ENCODE measurements at places on chromosomes 2 and 18.

- H3K36me3 ChIP-seq, result no peaks in the 10 kb centered on the region
- H3K27ac ChIP-seq, result no peak overlapping the region
- no peaks in the 10 kb centered on the region for H3K27me3 ChIP-seq
- H3K4me3 ChIP-seq, result no peak overlapping the region
- DNase-seq, result no peak
Observed at GRCh38 chr2:209499069-209499468, 75.2 kb downstream of the MAP2 start.

GRCh38 chr18:31860488-31860887 is 82.4 kb downstream of the TRAPPC8 start:
- no peak overlapping the region for H3K4me3 ChIP-seq
- no peaks in the 10 kb centered on the region for H3K36me3 ChIP-seq
- H3K4me1 ChIP-seq, result no peaks in the 10 kb centered on the region
- no peak for DNase-seq
- H3K27ac ChIP-seq, result no peak overlapping the region

GRCh38 chr2:210541290-210541902 is 15.0 kb upstream of the CPS1 start:
- no peak overlapping the region for H3K27ac ChIP-seq
- H3K4me1 ChIP-seq, result no peaks in the 10 kb centered on the region
- H3K27me3 ChIP-seq, result no peaks in the 10 kb centered on the region
- no peak for DNase-seq

GRCh38 chr2:64593035-64593655 is 60.6 kb downstream of the SERTAD2 start:
- no peaks in the 10 kb centered on the region for H3K36me3 ChIP-seq
- H3K27me3 ChIP-seq, result no peaks in the 10 kb centered on the region
- H3K27ac ChIP-seq, result no peak overlapping the region
- DNase-seq, result no peak

DNA sequence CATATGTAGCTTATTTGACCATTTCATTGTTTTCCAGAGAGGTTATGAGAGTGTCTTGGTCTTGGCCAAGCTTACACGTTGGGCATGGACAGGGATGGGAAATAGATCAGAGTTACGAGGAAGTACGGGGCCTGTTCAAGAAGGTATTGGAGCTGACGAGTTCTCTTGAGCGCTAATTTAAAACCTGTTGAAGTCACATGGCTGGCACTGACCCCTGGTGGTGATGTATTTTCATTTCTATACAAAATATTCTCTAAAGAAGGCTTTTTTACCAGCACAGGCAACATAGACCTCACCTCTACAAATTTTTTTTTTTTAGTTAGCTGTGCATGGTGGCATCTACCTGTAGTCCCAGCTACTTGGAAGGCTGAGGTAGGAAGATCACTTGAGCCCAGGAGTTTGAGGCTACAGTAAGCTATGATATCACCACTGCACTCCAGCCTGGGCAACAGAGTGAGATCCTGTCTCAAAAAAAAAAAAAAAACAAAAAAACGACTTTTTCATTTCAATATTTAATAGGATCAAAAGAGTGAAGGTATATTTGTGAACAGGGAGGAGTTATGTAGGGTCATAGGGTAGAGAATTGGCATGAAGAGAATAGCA is 19.6 kb downstream of the UGP2 start:
- no peak overlapping the region for H3K4me3 ChIP-seq
- H3K27me3 ChIP-seq, result no peaks in the 10 kb centered on the region
- DNase-seq, result no peak
- no peaks in the 10 kb centered on the region for H3K4me1 ChIP-seq
- H3K36me3 ChIP-seq, result peaks cover 16% of the 10 kb centered on the region

DNA sequence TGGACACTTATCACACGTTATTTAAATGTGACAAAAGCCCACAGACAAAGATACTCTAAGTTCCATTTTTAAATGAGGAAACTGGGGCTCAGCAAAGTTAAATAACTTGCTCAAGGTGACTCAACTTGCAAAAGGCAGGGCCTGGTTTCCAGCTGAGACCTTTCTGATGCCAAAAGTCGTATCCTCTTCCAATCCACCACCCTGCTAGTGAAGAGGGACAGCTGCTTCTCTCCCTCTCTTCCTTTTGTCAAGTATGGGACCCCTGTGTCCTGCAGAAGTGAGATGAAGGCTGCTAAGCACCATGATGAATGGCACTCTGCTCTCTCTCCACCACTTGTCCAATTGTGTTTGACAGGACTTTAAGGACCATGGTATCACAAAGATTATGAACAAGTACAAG is 140.9 kb downstream of the DYM start:
- H3K27ac ChIP-seq, result no peak overlapping the region
- no peak overlapping the region for H3K4me3 ChIP-seq
- DNase-seq, result peak; percentile 31
- no peaks in the 10 kb centered on the region for H3K27me3 ChIP-seq
- no peaks in the 10 kb centered on the region for H3K4me1 ChIP-seq

- no peaks in the 10 kb centered on the region for H3K4me1 ChIP-seq
- no peaks in the 10 kb centered on the region for H3K36me3 ChIP-seq
- no peak for DNase-seq
- H3K27ac ChIP-seq, result no peak overlapping the region
- H3K27me3 ChIP-seq, result no peaks in the 10 kb centered on the region
Observed at GRCh38 chr2:98749066-98749450, 18.1 kb upstream of the MGAT4A start.
